ENCODE measurements at places on chromosomes 2 and 18.

- no peak for DNase-seq
Measured at GRCh38 chr2:88764141-88764849, 72.8 kb downstream of the RPIA start.

GRCh38 chr2:45768208-45768607 is 116.7 kb downstream of the PRKCE start:
- no peak for DNase-seq

DNA sequence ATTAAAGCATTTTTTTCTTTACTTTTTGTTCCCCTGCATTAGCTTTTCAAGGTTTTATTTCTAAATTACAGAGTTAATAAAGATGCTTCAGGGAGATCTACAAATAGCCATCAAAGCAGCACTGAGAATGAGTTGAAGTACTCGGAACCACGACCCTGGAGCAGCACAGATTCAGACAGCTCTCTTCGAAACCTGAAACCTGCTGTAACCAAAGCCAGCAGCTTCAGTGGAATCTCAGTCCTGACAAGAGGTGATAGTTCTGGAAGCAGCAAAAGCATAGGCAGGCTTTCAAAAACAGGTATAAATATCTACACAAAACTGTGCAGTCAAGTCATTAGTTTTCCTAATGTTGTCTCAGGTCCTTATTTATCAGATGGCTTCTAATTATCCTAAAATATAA is 102.8 kb upstream of the UBXN4 start:
- no peak for DNase-seq

DNA sequence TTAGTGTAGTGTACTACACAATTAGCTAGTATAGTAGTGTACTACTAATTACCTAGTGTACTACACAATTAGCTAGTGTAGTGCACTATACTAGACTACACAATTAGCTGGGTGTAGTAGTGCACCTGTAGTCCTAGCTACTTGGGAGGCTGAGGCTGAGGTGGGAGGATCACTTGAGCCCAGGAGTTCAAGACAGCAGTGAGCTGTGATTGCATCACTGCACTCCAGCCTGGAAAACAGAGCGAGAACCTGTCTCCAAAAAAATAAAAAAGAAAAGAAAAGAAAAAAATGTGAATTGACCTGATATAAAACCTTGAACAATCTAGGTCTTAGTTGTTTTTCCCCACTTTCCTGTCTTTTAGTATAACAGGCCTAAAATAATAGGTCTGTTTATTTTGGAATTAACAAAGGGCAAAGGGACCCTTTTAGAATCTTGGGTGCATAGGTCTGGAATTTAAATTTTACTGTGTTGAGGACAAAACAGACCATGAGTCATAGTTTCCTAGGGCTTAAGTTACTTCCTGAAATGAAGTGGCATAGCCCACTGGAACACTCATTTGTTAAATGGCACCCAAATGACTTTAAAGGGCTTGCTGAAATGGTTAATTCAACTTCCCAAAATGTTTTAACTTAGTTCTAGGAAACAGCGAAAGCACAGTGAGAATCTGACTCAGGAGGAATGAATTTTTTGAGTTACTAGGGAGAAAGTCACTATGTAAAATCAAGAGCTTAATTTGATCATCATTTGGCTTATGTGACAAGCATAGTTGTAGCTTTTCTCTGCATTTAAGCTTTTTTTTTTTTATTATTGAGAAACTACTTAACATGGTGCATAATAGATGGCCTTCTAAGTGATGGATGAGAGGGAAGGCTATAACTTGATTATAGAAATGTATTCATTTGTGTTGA is 50.7 kb upstream of the ARL5A start:
- peak; percentile 41 for DNase-seq

DNA sequence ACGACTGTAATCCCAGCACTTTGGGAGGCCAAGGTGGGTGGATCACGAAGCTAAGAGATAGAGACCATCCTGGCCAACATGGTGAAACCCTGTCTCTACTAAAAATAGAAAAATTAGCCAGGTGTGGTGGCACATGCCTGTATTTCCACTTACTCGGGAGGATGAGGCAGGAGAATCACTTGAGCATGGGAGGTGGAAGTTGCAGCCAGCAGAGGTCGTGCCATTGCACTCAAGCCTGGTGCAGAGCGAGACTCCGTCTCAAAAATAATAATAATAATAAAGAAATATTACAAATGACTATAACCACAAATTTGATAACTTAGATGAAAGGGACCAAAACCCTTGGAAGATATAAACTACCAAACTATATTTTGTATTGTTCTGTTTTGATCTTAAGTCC is 226.3 kb upstream of the GULP1 start:
- no peak for DNase-seq

GRCh38 chr2:118309946-118310680 is 221.8 kb downstream of the INSIG2 start:
- DNase-seq: peak; percentile 54

- DNase-seq: peak; percentile 20
Measured at GRCh38 chr2:213475433-213475832, 191.2 kb downstream of the SPAG16 start.

- DNase-seq: no peak
Measured at GRCh38 chr2:119694470-119694844, 15.5 kb downstream of the TMEM177 start.

GRCh38 chr2:38666556-38666910 is 619 bp downstream of the GALM start:
- DNase-seq: peak; percentile 28

DNA sequence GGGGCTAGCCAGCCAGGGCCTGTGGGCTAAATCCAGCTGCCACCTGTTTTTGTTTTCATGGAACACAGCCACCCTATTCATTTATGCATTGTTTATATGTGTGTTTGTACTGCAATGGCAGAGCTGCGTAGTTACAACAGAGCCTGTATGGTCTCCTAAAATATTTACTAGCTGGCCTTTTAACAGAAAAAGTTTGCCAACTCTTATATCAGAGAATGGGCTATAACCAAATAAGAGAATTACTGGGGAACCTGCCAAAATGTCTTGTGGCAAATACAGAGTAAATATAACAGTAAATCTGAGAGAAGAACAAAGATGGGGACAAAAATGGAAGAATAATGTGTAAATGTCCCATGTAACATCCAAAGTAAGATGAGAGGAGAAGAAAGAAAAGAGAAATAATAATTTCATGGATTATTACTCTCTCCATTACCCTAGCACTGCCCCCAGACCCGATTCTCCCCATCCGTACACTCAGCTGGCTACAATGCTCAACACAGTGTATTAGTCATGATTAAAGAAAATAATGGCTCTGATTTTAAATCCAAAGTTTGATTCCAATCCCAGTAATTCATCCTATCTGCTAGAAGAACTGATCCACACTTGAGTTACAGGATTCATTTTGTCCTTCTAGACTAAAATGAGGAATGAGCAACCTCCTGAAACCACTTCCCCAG is 249.3 kb downstream of the LRATD1 start:
- DNase-seq: no peak

DNA sequence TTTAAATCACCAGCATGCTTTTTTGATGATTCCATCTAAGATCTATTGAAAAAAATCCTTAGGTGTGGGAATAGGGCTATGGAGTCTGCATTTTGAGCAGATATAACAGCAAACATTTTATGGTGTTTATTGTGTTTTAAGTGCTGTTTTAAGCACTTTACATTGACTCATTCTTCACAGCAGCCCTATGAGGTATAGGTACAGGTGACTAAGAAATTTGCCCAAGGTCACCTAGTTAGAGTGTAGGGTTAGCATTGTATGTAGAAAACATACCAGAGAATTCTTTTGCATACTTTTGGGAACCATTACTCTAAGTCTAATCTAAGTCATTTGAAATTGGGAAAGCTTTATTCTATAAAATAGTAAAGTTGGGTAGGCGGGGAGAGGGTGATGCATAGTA is 31.3 kb downstream of the PPM1B start:
- no peak for DNase-seq

DNA sequence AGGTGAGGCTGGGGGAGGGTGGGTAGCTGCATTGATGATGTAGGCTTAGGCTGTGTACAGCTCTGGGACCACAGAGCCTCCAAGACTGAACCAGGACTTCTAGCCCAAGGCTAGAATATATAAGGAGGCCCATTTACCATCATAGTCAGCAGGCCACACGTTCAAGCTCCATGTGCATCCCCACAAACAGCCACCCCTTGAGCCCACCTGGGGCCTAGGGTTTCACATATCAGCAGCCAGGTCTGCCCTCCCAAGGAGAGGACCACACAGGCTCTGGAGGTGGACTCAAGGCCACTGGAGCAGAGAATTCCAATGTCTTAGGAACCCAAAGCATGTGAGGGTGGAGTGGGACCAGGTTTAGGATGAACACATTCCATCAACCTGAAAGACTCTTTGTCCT is 230.5 kb downstream of the TTC32 start:
- no peak for DNase-seq

GRCh38 chr2:2850859-2851258 is 519.8 kb upstream of the MYT1L start:
- DNase-seq: no peak

- DNase-seq: no peak
Measured at GRCh38 chr2:232276084-232276732, 102.3 kb upstream of the ALPP start.

GRCh38 chr2:126507425-126507911 is 148.5 kb upstream of the GYPC start:
- DNase-seq: no peak

DNA sequence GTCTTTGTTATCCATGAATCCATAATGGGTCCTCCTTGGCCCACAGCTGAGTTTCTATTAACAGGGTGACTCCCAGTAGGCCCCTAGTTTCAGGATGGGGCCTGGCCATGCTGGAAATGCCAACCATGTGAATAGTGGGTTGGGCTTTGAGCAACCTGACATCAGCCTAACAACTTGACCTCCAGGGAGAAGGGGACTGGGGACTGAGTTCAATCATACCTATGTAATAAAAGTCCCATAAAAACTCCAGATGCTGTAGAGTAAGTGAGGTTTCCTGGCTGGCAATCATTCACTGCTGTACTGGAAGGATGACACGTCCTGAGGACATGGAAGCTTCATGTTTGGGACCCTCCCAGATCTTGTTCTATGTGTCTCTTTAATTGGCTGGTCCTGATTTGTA is 7.9 kb downstream of the REV1 start:
- DNase-seq: peak; percentile 37

GRCh38 chr18:67243799-67244587 is 272.5 kb downstream of the DSEL start:
- DNase-seq: peak; percentile 30
